ENCODE measurements at places on chromosomes 16 and 17. TPM values are rescaled to one million over a fixed set of nuclear protein-coding genes. Genes with fewer than 3 reads are reported as not detected.

DNA sequence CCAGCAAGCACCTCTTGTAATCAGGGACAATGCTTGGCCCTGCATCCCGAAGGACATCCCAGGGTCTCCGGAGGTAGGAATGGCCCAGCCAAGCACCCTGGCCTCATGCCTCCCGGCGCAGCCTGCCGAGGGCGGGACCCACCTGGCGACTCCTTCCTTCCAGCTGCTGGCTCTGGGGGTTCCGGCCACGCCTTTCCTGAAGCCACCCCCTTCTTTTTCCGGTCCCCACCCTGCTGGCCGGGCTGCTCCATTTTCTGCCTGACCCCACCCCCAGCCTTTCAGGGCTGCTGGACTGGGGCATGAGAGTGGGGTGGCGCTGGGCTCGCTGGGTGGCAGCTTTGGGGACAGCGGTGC lies 22.5 kb upstream of the CIBAR2 start:
- no peak for DNase-seq

DNA sequence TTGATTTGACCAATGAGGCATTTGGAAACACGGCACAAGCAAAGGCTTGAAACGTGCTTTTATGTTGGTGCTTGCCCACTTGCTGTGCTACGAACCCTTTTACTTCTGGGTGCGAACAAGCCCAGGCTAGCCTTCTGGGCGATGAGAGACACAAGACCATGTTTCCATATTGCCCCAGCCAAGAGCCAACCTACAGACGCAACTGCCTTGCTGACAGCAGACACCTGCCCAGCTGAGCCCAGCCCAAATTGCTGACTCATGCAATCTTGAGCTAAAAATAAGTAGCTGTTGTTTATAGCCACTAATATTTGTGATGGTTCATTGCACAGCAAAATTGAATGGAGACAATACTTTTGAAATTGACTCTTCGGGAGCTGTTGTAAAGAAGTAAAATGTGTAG lies 464.5 kb downstream of the WWOX start:
- no peak for DNase-seq

DNA sequence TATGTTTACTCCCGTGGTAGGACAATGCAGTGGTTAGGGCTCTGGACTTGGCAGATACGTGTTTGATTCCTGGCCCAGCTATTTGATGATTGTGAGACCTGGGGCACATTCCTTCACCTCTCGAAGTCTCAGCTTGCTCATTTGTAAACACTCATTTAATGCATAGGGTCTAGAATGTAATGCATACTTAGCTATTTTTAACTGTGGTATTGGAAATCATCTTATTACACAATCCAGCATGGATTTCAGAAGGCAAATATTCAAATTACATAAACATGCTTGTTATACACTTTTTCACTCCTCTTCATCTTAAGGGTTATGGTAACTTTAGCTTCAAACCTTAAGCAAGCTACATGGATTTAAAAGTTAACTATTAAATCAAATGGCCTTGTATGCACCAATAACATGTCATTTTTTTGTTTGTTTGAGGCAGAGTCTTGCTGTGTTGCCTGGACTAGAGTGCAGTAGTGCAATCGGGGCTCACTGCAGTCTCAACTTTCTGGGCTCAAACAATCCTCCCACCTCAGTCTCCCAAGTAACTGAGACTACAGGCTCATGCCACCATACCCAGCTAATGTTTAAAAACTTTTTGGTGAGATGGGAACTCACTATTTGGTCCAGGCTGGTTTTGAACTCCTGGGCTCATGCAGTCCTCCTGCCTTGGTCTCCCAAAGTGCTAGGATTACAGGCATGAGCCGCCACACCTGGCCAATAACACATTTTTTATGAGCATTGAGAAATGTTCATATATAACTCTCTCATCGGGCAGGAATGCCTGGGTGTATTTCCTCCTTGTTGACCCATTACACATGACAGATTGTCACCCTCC lies 52.5 kb downstream of the VAT1L start:
- no peak for DNase-seq

GRCh38 chr17:17714261-17714866 lies 33.1 kb downstream of the RAI1 start:
- no peak for DNase-seq

GRCh38 chr16:67516296-67517154 lies 12.1 kb upstream of the RIPOR1 start:
- DNase-seq: peak; percentile 74

DNA sequence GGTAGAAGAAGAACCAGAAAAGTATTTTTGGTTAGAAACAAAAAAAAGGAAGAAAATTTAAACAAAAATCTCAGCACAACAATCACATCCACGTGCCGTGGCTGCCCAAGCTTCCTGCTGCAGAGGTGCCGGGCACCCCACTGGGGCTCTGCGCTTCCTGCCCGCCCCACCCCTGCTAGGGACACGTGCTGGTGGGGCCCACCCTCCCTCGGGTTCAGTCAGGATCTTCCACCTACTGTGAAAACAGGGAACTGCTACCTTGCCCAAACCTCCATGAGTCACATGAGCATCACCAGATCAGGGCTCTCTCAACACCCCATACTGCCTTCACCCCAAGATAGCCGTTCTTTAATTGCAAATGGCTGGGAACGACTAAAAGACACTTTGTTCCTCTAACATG lies 24.4 kb upstream of the CYTH1 start:
- DNase-seq: no peak

DNA sequence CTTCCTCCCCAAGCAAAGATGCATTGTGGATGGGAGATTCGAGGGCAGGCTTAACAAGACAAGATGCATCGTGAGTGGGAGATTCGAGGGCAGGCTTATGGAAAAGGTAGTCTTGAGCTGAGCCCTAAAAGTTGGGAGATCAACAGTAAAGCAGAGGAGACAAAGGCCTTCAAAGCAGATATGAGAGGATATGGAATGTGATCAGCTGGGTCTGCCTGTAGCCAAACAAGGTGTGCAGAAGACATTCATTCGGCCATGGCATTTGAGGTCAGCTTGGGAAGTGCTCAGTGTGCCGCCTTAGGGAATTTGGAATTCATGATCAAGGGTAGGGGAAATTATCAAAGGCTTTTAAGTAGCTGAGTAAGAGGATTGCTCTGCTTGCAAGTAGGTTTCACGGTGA lies 39.5 kb downstream of the DNAH9 start:
- DNase-seq: no peak

- no peak for DNase-seq
These were observed 523 bp downstream of the KCTD2 start for GRCh38 chr17:75047398-75048098.

DNA sequence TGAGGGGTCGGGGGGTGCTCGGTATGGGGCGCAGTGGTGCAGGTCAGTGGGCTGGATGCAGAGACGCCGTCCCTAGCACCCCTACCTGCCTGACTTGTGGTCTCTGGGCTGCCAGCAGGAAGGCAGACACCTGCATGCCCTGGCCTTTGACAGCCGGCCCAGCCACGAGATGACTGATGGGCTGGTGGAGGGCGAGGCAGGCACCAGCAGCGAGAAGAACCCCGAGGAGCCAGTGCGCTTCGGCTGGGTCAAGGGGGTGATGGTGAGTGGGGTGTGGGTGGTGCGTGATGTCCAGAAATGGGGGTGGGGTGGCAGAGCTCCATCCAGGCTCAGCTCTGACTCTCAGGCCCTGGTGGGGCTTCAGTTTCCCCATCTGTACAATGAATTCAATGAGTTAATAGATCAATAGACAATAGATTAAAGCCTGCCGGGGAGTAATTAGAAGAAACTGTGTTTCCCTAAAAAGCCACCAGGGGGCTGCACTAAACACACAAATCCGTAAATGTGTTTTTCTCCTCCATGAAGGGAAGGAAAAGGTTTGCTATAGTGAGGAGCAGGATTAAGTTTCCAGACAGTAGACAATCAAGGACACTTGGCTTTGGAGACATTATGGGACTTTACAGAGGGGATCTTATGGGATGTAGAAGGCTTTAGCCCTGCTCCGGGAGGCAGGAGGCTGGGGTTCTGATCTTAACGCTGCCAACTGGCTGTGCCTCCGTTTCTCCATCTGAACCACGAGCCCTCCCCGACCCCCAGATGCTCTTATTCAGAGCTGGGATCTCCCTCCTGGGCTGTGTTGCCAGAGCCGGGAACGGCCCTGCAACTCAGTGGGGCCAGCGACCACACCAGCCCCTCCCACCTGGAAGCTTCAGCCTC lies 2.2 kb downstream of the SLC12A3 start:
- DNase-seq: peak; percentile 35

GRCh38 chr17:66198242-66198641 lies 6.3 kb upstream of the CEP112 start:
- no peak for DNase-seq

GRCh38 chr16:35184356-35184870 lies 1725.0 kb downstream of the TP53TG3F start:
- no peak for DNase-seq

The ABCC6 gene
- 0.03 TPM for total RNA-seq

The SHISA6 gene
- total RNA-seq: not detected

The SLC16A11 gene
- total RNA-seq: not detected

The KREMEN2 gene
- total RNA-seq: 32.8 TPM

The QRICH2 gene
- 3.6 TPM for total RNA-seq

The SNX20 gene
- not detected for total RNA-seq
